ENCODE measurements at places on chromosomes 5 and 9.

DNA sequence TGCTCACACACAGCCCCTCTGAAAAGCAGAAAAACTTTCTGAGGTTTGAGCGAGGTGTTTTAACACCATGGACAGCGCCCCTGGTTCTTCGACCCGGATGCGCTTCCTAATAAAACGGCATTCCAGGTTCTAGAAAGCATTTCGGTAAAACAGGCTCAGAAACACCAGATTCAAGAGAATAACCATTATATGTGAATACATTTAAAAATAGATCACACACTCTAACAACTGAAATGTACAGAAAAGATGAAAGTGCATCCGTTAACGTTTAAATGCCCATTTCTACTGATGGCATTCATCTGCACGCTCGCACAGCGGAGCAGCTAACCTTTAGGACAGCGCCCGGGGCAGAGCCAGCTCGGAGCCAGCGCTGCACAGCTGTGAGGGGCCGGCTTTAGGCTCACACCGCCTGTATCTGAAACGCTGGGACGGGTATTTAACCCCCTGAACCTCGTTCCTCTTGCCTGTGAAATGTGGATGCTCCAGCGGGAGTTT lies 26.3 kb upstream of the TENT4A start:
- DNase-seq = no peak

- DNase-seq = no peak
Measured at GRCh38 chr9:97039514-97039860, 545 bp upstream of the CTSV start.

- DNase-seq = no peak
Measured at GRCh38 chr9:81069038-81069795, 620.1 kb downstream of the TLE1 start.

DNA sequence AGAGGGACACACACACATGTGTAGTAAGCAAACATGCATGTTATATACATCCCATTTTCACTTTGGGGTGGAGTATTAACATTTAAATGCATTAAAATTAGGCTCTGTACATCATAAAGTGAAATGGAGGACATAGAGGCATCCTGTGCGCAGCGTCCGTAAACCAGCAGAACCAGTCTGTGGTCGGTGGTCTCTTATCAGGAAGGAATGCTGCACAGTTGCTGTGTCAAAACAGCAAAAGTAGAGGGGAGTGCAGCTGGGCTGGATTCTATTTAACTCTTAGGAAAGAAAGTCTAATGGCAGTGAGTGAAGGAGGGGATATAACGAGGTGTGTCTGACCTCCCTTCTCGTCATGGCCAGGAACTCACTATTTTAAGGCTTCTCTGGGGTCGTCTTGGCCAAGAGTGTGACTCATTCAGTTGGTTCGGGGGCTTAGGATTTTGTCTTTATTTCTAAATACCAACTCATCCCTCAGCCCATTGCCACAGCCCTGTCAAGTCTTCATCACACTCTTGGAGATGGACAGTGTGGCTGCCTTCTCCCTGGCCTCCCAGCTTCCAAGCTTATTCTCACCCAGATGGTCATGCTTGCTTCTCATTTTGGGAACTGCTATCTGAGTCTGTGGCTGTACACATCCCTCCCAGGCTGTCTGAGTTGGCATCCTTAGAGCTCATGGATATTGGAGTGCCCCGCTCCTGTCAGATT lies 20.1 kb upstream of the CXCL14 start:
- DNase-seq = no peak

DNA sequence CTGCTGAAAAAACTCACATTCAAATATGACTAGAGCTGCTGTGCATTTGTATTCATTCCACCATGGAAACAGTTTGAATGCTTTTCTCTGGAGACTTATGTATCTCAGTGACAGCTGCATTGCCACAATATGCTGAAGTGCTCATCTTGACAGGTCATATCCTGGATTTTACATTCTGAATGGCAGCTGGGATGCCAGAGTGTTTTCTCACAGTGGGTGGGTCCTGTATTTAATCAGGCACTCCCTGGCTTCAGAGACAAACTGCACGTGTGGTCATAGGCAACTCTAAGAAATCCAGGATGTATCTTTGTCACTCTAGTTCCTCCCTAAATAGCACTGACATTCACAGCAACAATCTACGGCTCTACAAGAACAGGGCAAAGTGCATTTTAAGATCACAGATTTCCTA lies 75.6 kb downstream of the ST8SIA4 start:
- DNase-seq = no peak

DNA sequence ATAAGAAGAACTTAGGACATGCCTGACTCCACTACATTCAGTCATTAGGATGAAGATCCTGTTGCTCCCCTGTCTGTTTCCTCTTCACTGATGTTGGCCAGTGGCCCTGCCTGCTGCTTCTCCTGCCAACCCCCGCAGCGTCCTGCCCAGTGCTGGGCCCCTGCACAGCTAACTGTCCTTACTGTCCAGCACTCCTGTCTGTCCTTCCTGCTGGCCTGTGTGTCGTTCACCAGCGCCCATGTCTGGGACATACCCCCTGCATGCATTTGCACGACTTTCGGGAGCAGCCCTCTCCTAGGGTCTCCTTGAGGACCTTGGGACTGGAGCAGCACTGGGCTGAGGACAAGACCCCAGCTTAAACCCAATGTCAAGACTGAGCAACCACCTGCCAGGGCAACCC lies 547.6 kb downstream of the BNC2 start:
- no peak for DNase-seq

DNA sequence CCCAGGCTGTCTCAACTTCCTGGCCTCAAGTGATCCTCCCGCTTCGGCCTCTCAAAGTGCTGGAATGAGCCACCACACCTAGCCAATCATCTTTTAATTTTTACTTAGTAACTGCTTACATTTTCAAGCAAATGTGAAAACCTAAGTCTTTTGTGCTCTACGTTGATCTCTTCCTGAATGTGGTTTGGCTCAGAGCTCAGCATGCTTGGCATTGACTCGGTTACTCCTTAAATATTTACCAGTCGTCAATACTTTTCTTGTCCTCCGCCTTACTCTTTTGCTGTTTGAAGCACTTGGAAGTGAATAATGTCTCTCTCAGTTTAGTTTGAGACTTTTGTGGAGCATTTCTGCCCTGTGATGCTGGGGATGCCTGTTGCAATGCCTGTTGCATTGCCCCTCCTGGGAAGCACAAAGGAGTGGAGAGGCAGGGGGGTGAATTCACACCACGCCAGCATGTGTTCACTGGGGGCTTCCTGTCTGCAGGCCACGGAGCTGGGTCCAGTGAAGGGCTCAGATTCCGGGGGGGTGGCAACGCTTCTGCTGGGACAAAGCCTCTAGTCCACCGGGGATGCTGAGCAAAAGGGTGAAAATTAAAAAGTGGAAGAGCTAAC lies 13.1 kb upstream of the TENT4A start:
- DNase-seq = no peak

DNA sequence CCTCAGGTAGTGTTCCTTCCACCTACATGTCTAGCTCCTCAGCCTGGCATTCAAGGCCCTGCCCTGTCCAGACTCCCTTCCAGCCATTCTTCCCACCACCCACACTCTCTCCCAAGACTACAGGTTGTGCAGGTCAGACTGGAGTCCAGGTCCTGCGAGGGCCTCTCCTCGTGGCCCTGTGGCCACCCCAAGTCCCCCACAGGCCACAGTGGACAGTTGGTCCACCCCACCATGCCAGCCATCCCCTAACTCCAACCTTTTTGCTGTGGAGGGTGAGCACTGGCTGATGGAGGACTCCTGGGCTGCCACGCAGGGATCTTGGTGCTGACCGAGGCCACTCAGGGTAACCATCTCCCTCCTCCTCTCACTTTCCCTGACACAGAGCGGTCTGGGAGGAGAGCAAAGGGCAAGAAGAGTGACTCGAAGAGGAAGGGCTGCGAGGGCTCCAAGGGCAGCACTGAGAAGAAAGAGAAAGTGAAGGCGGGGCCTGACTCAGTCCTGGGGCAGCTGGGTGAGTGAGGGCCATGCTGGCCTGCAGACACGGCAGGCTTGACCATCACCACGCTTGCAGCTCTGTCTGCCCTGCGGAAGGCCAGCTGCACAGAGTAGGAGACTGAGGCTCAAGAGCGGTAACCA lies 51.0 kb downstream of the JADE2 start:
- no peak for DNase-seq

DNA sequence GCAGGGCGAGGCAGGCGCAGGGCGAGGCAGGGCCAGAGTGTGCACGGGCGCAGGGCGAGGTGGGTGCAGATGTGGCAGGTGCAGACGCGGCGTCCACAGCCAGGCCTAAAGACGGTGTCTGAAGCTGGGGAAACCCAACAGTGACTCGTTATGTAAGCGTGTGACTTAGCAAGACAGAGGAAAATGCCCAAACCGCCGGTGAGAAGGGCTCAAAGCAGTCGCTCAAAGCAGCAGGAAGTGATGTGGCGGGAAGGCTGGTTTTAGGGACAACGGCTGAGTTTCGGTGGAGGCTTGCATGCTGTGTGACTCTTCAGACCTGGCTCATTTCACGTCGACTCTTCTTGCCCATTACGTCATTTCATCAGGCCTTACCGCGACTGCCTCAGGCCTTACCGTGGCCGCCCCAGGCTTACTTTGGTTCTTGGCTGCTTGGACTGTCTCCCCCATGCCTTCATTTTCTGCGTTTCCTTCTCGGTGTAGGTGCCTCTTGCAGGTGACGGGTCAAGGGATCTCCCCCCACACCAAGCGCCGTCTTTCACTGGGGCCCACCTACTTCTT lies 50.5 kb upstream of the EXOC3 start:
- peak; percentile 84 for DNase-seq

DNA sequence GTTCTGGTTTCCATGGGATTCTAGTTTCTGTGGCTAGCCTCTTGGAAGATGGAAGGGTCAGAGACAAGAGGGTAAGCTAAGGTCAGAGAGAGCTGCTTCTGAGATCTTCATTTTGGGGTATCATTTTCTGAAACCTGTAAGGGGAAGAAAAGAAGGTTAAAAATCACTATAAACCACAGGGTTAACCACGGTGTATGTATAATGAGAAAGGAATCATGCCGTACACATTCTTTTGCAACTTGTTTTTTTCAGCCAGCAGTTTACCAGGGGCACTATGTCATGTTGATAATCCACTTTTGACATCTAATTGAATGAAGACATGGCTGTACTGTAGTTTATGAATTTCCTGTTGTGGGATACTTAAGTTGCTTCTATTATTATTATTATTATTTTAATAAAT lies 164.4 kb downstream of the FOCAD start:
- no peak for DNase-seq

GRCh38 chr9:117827456-117827855 lies 123.3 kb downstream of the TLR4 start:
- DNase-seq = no peak

GRCh38 chr5:176772271-176773210 lies 37.8 kb upstream of the UNC5A start:
- no peak for DNase-seq

DNA sequence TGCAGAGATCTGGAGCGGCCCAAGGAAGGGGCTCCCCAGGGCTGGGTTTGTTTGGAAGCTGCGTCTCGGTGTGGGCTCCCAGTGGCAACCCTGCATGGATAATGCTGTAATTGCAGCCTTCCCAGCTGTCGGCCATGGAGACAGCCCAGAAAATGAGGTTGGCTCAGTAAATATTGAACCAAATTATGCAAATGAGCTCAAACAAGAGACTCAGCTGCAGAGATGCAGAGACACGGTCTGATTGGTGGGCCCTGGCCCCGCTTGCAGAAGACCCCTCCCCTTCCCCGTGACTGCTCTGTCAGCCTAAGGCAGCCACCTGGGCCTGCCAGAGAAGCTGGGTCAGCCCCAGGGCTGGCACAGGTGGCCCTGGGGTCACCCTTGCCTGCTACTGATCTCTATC lies 75.9 kb downstream of the RAD23B start:
- no peak for DNase-seq

DNA sequence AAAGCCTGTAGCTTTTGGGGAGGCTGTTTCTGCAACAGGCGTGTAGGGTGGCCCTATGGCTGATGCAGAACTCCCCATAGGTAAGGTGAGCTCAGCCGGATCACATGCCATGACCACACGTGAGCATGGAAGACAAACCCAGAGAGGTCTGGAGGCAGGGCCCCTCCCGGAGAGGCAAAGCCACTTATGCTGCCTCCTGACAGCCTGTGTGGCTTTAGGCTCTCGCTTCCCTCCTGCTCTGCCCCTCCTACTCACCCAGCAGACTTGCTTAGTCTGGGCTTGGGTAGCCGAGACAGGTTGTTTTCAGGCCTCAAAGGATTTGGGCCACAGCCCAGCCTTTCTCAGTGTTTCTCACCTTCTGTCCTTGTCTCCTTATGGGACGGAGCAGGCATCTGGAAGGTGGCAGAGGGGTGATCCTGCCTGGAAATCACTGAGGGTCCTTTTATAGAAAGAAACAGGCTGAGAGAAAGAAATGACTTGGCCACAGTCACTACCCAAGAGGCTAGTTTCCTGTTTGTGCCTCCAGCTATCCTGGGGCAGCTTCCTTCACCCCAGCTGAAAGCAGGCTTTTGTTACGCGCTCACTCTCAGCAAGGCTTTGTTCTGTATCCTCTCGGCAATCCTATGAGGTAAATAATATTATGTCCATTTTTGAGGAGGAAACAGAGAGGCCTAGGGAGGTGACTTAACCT lies 89.9 kb downstream of the DAB2IP start:
- no peak for DNase-seq

GRCh38 chr9:33329117-33329563 lies 38.8 kb downstream of the NFX1 start:
- no peak for DNase-seq

DNA sequence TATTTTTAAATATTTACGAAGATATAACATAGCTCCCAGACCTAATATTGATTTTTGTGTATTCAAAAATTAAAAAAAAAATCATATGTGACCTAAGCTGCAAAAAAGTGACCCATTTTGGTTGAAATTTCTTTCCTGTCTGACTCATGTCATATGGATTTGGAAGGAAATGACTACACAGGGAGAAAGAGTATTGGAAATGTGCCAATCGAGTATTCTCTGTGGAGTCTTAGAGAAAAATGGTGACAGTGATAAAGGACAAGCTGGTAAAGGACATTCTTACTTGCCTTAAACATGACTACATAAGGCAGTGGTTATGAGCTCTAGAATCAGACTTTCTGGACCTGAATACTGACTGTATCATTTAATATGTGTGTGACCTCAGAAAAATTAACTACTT lies 262.9 kb upstream of the PTPRD start:
- no peak for DNase-seq

DNA sequence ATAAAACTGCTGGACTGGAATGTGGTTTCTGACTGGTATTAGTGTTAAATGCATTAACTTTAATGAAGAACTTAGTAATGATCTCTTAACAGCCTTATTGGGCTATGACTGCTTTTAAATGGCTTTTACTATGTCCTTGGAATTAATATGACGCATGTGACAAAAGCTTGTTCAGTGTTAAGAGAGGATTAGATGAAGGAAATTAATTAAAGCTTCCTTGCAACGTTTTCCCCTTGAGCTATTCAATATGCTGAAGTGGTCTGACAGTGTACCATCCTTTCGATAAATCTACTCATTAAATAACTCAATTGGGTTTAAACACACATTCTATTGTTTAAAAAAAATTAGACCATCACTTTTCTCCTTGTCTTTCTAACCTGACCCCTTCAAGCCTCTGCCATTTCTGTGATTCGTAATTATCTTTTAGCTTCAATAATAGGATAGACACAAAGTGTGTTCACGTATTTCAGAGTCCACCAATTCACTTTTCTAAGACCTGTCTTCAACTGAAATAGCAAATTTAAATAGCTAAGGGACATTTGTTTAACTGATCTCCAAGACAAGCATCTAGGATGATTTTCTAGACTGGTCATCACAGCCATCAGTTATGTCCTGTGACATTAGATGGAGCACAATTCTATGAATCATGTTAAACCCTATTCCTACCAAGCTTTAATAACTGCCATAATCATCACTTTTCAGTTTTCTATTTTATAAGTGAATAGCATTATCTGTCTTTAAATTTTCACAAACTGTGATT lies 1258.0 kb upstream of the CDH9 start:
- no peak for DNase-seq

- DNase-seq = no peak
Measured at GRCh38 chr5:107858324-107858723, 187.6 kb upstream of the EFNA5 start.

GRCh38 chr9:4615778-4616177 lies 46.3 kb upstream of the PLPP6 start:
- no peak for DNase-seq
